NCI-H2081 (cell line): ENCODE measurements at places on chromosomes 7 and 10.

GRCh38 chr10:77120012-77120411 is 517.6 kb downstream of the KCNMA1 start:
- peak; percentile 2 for DNase-seq

DNA sequence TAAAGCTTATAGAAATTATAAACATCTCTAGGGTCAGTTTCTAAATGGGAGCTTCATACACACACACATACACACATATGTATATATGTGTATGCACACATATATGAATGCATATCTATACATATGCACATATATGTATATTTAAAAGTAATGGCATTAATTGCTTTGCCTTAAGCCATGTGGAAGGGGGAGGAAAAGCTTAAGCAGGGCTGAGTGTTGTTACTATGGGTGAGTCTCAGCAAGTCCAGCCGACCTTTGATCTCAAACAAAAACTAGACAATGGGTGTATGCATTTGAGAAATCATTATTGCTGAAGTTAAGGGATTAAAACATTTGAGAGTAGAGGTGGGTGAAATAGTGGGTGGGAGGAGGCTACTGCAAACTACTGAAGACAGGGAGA is 546.7 kb downstream of the MAGI2 start:
- no peak for DNase-seq

DNA sequence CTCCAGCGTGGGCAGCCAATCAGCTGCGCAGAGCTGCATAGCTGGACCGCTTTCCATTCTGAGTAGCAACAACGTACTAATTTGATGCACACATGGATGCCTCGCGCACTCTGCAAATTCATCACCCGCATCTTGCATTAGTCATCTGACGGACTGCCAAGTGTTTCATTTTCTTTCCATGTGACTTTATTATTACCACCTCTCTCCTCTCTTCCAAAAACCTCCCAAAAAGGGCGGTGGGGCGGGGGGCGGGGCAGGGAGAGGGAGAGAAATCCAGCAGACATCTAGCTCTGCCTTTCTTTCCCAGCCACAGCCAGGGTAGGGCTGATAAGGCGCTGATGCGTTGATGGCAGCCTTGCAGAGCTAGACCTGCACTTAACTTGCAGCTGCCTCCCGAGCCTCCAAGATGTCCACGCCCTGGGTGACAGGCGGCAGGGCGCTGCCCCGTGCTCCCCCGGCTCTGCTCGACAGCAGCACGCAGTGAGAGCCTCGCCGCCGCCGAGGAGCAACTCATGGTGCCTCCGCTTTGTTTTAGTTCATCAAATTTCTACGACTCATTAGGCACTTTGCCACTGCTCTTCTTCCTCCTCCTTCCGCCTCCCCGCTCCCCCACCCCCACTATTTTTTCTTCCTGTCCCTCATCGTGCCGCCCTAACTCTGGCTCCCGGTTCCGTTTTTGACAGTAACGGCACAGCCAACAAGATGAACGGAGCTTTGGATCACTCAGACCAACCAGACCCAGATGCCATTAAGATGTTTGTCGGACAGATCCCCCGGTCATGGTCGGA is 147.3 kb downstream of the CELF2 start:
- no peak for DNase-seq

- no peak for DNase-seq
Observed at GRCh38 chr7:7228967-7229366, 46.6 kb downstream of the C1GALT1 start.

- DNase-seq = no peak
Observed at GRCh38 chr10:12559578-12560178, 210.3 kb downstream of the CAMK1D start.

DNA sequence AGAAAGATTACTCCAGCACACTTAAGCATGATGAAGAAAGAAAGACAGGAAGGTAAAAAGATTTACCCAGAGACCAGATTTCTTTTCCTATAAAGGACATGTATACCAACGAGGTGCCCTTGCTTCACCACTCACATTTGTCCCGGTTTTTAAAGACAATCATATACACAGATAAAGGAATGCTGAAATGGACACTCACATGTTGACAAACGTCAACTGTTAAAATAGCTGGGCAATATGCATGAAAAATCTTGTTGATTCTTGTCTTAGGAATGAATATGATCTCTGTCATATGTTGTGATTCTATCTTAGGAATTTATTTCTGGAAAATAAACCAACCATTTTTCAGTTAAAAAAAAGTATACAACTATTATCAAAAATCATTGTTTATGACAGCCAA is 158.2 kb downstream of the SRPK2 start:
- no peak for DNase-seq

GRCh38 chr7:47149208-47149839 is 432.6 kb downstream of the TNS3 start:
- no peak for DNase-seq

- peak; percentile 60 for DNase-seq
Observed at GRCh38 chr10:119030421-119031250, 1.1 kb downstream of the NANOS1 start.

- DNase-seq = no peak
Observed at GRCh38 chr7:79610313-79610712, 156.8 kb upstream of the MAGI2 start.

- DNase-seq = no peak
Observed at GRCh38 chr10:60338786-60339185, 50.9 kb downstream of the ANK3 start.

GRCh38 chr10:121165276-121165675 is 314.1 kb downstream of the WDR11 start:
- no peak for DNase-seq
